Foreskin keratinocyte (primary cell): ENCODE measurements at places on chromosomes 2 and 18. TPM values are rescaled to one million over a fixed set of nuclear protein-coding genes. Genes with fewer than 3 reads are reported as not detected.

DNA sequence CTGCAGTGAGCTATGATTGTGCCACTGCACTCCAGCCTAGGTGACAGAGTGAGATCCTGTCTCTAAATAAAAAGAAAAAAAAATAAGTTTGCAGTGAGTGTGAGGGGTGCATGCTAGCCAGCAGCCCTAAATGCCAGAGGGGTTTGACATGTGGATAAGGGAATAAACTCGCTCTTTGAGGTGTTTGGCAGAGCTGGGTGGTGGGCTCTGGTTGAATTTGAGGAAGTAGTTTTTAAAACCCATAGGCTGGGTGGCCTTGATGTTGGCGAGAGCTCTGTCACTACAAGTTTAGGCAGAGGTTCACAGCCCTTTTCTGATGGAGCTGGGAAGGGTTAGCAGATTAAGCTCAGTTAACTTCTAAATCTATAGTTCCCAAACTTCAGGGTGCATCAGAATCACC, 3.1 kb downstream of the ANXA4 start:
- no peak for DNase-seq

DNA sequence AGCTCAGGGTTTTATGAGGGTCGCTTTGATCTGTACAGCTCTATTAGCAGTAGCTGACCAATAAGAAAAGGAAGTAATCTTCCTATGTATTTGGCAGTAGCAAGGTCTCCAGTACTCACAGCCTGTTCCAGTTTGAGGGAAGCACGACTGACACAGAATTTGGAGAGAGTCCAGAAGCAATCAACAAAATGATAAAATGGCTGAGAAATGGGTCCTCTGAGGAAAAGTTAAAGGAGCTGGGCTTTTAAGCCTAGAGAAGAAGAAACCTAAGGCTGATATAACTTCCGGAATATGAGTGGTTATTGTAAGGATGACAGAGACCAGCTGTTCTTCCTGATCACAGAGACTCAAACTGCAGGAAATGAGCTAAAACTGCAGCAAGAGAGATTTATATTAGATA, 382.8 kb downstream of the GPD2 start:
- DNase-seq: no peak

GRCh38 chr2:66862885-66863650, 428.1 kb downstream of the MEIS1 start:
- peak; percentile 91 for DNase-seq

DNA sequence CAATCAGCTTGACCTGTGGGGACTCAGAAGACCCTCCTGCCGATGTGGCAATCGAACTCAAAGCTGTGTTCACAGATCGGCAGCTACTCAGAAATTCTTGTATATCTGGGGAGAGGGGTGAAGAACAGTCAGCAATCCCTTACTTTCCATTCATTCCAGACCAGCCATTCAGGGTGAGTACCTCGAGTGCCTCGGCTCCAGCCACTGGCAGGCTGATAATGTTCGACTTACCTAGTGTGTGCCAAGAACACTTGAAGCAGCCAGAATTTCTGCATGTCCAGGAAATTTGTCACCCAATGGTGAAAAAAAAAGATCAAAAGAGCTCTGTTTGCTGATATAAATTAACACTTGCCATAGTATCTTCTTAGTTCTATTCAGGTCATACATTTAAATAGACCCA, 2.3 kb downstream of the LGALSL start:
- DNase-seq: no peak

GRCh38 chr2:154228566-154229280, 357.0 kb downstream of the GALNT13 start:
- no peak for DNase-seq

DNA sequence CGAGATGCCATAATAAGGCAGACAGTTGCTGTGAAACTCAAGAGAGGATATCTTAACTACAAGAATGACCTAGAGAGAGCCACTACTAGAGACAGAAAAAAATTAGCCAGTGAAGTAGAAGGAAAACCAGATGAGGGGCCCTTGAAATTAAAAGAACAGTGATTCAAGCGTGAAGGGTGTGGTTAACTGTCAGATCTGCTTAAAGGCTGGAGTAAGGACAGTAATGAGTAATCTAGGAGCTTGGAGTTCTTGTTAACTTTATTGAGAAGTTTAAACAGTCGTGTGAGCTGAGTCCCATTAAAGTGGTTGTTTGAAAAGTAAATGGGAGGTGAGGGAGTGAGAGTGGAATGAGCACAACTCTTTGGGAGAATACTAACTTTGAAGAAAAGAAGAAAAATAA, 21.3 kb downstream of the PIGN start:
- DNase-seq: no peak

GRCh38 chr18:35566019-35566418, 15.5 kb upstream of the GALNT1 start:
- no peak for DNase-seq

- DNase-seq: no peak
These were observed 523.4 kb downstream of the CCDC85A start for GRCh38 chr2:56707218-56707617.

DNA sequence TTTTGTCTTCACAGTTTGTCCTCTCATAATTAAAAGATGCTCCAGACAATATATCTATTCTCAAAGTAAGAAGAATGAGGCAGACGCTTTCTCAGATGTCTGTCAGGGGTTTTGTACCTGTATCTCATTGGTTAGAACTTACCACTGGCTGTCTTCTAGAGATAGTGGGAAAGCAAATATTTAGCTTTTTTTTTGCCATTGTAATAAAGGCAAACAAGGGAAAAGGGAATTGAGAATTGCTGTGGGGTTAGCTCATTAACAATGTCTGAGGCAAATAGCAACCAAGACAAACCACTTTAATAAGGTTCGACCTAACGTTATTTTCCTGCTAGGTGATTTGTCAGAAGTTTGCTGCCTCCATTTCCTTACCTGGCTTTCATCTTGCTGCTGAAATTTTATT, 30.0 kb downstream of the ZNF638 start:
- DNase-seq: no peak

- DNase-seq: no peak
These were observed 95.0 kb upstream of the HDAC4 start for GRCh38 chr2:239495791-239496233.

The DNAH6 gene
- 0.04 TPM in 1 of 2 replicates, not detected in the other for total RNA-seq

The PXDN gene
- 91.4 and 96.5 TPM in 2 replicates for total RNA-seq

The GNAL gene
- total RNA-seq: 1.3 and 4.4 TPM in 2 replicates

The BCL2L11 gene
- total RNA-seq: 2.7 and 2.9 TPM in 2 replicates

The CENPO gene
- total RNA-seq: 29.8 and 31.2 TPM in 2 replicates

The CYP1B1 gene
- 0.17 and 0.25 TPM in 2 replicates for total RNA-seq
